Central memory CD8-positive, alpha-beta T cell (primary cell): ENCODE measurements at places on chromosomes 1 and 21.

DNA sequence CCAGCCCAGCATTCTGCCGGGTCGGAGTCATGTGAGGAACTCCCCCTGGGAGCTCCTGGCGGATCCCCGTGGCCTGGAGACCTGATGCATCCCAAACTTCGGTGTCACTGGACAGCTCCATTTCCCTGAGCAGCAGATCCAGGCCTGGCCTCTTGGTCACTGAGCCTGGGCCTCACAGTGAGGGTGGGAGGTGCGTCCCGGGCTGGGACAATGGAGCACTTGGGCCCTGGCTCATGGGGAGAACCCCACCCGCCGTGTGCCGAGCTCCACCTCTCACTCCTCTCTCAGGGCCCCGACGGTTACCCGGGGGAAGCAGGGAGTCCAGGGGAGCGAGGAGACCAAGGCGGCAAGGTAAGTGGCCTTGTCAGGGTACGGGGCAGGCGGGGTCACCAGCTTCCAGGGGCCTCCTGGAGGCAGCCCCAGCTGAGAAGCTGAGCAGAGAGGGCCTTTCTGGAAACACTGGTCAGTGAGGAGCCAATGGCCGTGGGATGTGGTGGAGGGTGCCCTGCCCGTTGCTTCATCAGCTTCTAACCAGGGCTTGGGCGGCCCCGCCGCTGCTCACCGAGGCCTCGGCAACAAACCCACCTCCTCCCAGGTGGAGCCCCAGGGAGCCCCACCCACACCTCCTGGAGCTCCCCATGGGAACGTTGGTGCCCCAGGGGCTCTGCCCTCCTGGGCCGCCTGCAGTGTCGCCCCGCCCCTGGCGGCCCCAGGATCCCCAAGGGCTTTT, 19.8 kb downstream of the COL6A2 start:
- H3K27ac ChIP-seq = no peak overlapping the region
- no peaks in the 10 kb centered on the region for H3K27me3 ChIP-seq
- H3K36me3 ChIP-seq = peaks cover 22% of the 10 kb centered on the region
- H3K4me1 ChIP-seq = no peaks in the 10 kb centered on the region

GRCh38 chr1:3899754-3900149, 320 bp downstream of the C1orf174 start:
- peak; percentile 30 for DNase-seq
- peaks cover 16% of the 10 kb centered on the region for H3K36me3 ChIP-seq
- peaks cover 50% of the 10 kb centered on the region for H3K4me1 ChIP-seq
- H3K27me3 ChIP-seq = no peaks in the 10 kb centered on the region
- peak overlapping the region; percentile 92 for H3K27ac ChIP-seq

DNA sequence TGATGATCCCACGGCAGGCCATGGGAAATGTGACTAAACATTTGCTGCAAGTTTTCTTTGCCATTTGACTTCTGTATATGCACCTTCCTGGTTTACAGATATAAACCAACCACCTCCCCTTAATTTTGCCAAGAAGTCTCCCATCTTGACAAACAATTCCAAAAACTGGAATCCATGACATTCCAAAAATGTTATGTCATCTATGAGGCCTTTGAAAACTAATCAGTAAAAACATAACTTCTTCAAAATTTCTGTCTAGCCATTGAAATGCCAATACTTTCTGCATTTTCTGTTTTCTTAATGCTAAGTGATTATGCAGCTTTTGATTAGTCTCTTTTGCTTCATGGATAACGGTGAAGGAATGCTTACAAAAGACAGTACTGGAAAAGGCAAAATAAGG, 84.1 kb downstream of the LYST start:
- no peaks in the 10 kb centered on the region for H3K27me3 ChIP-seq
- no peak overlapping the region for H3K27ac ChIP-seq
- peaks cover 13% of the 10 kb centered on the region for H3K36me3 ChIP-seq
- DNase-seq = no peak
- H3K4me1 ChIP-seq = no peaks in the 10 kb centered on the region
- H3K4me3 ChIP-seq = no peak overlapping the region

- no peaks in the 10 kb centered on the region for H3K4me1 ChIP-seq
- no peak overlapping the region for H3K27ac ChIP-seq
- no peak for DNase-seq
- no peak overlapping the region for H3K4me3 ChIP-seq
- H3K36me3 ChIP-seq = peaks cover 4% of the 10 kb centered on the region
Measured at GRCh38 chr1:180728472-180729106, 96.8 kb downstream of the XPR1 start.
